Hepatic stellate cell (primary cell): ENCODE measurements at places on chromosomes 5 and 9.

DNA sequence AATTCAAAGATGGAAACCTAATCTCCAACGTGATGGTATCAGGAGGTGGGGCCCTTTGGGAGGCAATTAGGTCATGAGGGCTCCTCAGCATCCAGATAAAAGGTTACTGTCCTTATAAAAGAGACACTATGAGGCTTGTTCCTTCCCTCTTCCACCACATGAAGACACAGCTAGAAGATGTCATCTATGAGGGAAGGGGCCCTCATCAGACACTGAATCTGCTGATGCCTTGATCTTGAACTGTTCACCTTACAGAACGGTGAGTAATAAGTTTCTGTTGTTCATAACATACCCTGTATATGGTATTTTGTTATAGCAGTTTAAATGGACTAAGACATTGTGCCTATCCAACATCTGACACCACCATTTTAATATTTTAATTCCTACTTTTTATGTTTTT lies 19.7 kb upstream of the CCNH start:
- DNase-seq = no peak

GRCh38 chr5:141598391-141599345 lies 20.1 kb downstream of the DIAPH1 start:
- DNase-seq = no peak

DNA sequence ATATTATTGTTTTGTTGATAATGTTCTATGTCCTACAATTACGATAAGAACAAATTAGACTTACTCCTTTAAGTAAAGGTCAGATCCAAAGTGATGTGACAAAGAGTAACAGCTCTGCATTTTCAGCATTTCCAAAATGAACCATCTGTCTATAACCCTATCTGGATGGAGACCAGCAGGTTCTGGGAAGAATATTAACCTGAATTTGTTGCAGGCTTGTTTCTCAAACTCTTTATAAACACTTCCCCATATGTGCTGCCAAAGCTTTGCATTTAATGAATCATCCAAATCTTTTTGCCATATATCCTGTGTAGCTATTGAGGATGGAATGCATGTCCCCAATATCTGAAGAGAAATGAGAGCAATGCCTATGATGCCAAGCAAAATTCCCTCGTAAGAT lies 198.9 kb upstream of the SLC27A6 start:
- no peak for DNase-seq

DNA sequence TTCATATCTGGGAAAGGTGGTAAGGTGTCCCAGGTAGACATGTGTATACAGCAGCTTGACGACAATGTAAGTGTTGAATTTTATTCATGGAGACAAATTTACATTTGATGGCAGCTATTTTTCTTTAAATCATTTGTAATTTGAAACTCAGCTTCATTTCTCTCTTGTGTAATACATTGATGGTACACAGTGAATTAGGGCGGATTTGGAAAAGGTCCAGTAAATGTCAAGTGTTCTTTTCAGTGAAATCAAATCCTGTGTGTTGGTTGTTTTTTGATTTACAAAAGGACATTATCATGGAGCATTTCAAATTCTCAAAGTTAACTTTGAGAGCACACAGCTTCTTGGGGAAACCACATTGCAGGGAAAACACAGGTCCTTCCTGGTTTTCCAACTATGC lies 30.0 kb upstream of the PCSK1 start:
- no peak for DNase-seq

DNA sequence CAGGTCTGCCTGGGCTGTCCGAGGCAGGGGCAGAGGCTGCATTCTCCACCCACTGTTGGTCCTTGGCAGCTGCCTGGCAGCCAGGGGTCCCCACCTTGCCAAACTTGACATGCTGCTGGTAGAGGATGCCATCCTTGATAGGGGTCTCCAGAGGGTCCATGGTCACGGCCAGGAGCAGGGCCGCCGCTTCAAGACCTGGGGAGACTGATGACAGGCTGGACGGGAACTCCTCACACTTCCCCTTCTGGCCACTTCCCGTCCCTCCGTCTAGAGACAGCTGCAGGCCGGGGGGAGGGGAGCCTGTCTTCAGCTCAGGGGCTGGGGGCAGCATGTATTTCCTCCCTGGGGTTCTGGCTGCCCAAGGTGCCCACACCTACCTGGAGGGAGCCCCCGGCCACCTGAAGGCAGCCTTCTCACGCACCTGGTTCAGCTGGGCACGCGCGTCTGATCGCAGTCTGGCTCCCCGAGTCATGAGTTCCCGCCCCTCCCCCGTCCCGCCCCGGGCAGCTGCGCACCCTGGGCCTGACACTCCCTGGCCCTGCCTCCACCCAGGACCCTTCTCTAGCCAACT lies at the start of gene DOK3:
Gene DOK3 (minus strand): TSS at position 446 of the 571 bp plus-strand sequence. CDS start 286 bp downstream, at position 160.
- no peak for DNase-seq

GRCh38 chr5:63483338-63483737 lies 478.9 kb downstream of the HTR1A start:
- no peak for DNase-seq

GRCh38 chr9:92187989-92188714 lies 72.9 kb upstream of the SPTLC1 start:
- no peak for DNase-seq

- no peak for DNase-seq
Measured at GRCh38 chr9:127680226-127680625, 26.6 kb upstream of the CFAP157 start.

DNA sequence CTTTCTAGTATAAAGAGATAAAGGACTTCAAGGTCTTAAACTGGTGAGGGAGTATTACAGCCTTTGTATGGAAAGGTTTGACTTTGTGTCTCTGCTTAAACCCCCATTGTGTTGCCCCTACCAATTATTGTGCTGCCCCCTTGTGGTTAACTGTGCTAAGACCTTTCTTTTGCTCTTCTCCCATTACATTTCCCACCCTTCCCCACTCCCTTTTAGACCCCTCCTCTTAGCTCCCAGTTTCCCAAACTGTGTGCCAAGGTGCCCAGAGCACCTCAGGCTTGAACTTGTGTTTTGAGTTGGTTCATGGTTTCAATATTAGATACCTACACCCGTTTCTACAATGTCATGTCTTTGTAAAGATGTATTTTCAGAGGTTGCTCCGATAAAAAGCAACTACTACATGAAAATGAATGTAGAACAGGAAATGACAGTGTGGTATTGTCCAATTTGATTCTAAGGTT lies 2.9 kb downstream of the JAK2 start:
- peak; percentile 41 for DNase-seq

DNA sequence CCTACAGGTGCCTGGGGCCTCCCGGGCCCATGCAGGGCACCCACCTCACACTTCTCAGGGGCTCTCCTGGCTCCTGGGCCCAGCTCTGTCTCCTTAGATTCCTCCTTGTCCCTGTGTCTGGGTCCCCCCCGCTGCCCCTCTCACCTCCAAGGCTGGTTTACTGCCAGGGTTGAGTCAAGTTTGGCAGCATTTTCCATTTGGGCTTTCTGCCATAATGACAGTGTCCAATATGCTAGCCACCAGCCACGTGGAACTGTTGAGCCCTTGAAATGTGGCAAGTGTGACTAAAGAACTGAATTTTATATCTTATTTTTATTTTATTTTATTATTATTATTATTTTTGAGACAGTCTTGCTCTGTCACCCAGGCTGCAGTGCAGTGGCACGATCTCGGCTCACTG lies 1.9 kb downstream of the TTC16 start:
- no peak for DNase-seq

DNA sequence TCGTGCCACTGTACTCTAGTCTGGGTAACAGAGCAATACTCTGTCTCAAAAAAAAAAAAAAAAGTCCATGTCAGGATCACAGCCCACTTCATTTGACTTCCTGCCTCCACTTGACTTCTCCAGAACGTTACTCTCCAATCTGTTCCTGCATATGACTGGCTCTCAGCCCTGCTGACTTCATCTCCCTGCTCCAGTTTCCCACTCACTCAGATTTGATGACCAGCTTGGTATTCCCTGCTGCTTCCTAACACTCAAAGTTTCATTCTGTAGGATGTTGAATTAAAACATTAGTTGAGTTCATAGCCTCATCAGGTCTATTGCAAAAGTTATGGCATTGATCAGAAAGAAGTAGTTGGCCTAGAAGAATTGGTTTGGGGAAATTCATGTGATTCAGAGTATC lies 52.3 kb downstream of the UGCG start:
- no peak for DNase-seq

- no peak for DNase-seq
Measured at GRCh38 chr5:107952450-107952849, 281.7 kb upstream of the EFNA5 start.

GRCh38 chr5:151684690-151685361 lies 1.9 kb downstream of the SPARC start:
- DNase-seq = peak; percentile 60

DNA sequence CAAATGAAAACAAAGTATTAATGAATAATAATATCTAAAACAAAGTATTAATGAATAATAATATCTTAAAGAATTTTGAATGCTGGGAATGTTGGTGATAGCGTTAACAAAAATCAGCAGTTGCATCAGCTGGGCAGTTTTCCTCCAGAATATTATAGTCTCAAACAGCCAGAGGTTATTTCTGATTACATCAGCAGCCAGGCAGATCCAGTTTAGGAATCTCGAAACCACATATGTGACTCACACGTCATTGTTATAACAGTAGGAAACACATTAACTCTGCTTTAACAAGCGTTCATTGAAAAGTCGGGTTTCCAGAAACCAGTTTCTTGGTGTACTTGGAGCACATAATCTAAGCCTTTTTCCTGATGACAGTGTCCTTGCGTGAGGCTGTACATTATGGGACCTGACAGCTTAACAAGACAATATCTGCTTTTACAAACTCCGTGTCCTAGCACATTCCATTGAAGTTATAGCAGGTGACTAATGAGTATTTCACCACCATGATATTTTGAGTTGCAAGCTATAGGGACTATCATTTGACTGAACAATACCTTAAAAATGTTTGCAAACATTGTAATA lies 559.5 kb upstream of the KLF4 start:
- peak; percentile 51 for DNase-seq

DNA sequence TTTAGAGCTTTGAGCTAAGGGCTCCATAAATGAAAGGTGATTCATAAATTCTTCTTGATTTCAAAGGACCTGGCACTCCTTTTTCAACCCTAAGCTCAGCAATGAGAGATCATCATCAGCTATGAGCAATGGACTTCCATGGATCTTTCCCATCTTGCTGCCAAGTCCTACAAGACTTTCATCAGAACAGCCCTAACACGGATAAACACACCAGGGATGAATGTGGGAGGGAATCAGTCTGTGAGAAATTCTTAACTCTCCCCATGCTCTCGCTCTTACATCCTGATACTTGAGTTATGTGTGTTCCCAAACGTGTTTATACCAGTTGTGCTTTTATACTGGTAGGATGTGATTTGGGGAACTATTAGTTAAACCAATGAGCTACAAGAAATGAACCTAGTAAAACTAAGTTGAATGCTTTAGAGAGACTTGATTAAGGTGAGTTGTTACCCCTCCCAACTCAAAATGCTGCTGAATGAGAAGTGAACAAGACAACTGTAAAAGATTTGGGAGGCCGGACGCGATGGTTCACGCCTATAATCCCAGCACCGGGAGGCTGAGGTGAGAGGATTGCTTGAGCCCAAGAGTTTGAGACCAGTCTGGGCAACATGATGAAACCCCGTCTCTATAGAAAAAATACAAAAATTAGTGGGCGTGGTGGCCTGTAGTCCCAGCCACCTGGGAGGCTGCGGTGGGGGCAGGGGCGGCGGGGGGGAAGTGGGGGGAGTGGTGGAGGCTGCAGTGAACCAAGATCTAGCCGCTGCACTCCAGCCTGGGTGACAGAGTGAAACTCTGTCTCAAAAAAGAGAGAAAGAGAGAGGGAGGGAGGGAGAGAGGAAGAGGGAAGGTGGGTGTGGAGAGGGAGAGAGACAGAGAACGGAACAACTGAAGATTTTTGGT lies 5.2 kb upstream of the RPL26L1 start:
- DNase-seq = peak; percentile 67

- DNase-seq = no peak
Measured at GRCh38 chr5:43415935-43416802, 4.0 kb upstream of the CCL28 start.

- no peak for DNase-seq
Measured at GRCh38 chr5:157059093-157059539, at the start of gene HAVCR1. HAVCR1 (minus strand) TSS chr5:157059116; CDS start chr5:157057943, 1,173 bp downstream.

DNA sequence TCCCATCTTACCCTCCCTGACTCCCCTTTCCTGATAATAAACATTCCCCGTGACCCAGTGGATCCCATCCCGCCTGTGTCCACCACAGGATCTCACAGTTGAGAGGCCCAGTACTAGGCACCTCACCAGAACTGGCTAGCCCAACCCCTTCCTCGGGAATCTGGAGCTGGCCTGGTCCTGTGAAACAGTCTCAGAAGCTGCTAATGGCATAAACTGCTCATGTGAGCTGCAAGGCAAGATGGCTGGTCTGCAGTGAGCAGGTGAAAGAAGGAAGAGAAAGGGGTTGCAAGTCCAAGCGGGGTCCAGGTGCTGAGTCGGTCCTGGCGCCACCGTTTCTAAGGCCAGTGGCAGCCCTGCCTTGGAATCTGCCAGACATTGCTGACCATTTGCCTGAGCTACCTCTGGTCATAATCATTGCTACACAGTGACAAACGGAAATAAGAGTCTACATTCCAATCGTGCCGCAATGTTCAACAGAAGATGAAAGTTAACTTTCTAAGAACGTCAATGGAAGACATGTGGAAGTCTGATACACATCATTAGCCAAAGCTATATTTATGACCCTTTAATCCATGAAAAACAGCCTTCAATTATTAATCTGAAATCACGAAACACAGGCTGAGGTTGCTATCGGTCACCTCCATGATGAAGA lies 33.7 kb downstream of the DNAH5 start:
- no peak for DNase-seq

GRCh38 chr5:15425766-15426165 lies 74.2 kb upstream of the FBXL7 start:
- DNase-seq = no peak

DNA sequence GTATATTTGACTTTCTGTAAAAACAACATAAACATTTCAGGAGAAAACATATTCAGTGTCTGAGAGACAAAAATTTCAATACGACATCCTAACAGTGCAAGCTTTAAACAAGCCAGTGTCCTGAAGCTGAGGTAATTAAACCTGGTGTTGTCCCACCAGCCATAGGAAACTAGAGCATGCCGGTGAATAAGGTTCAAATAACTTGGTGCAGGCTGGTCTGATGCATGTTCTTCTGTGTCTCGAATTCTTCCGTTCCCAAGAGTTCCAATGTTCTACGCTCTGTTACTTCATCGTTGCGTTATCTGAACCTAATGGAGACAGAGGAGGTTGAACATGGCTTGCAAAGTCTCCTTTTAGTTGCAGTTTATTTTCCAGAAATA lies 48.9 kb downstream of the ADAMTS16 start:
- DNase-seq = no peak

DNA sequence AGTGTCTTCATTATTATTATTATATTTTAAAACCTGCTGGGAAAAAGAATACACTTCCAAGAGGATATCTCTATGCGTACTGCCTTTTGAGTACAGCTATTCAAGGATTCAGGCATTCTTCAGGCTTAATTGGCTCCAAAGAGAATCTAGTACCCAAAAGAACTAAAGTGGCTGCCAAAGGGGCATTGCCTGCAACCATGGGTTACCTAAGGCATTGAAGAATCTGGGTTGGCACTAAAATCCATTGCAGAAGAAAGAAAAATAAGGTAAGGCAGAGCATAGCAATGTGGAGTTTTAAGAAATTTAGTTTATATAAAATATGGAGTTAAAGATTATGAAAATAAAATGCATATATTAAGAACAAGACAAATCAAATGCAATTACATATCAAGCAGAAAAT lies 223.5 kb downstream of the TMEM161B start:
- DNase-seq = no peak

GRCh38 chr5:149719666-149720065 lies 10.4 kb upstream of the PPARGC1B start:
- no peak for DNase-seq

- DNase-seq = no peak
Measured at GRCh38 chr9:77999231-77999631, 32.4 kb downstream of the GNAQ start.
